ENCODE measurements at places on chromosomes 2 and 18.

GRCh38 chr2:179424571-179424970, 159.9 kb upstream of the SESTD1 start:
- DNase-seq, result no peak

GRCh38 chr2:63763391-63763941, 78.2 kb upstream of the UGP2 start:
- no peak for DNase-seq

DNA sequence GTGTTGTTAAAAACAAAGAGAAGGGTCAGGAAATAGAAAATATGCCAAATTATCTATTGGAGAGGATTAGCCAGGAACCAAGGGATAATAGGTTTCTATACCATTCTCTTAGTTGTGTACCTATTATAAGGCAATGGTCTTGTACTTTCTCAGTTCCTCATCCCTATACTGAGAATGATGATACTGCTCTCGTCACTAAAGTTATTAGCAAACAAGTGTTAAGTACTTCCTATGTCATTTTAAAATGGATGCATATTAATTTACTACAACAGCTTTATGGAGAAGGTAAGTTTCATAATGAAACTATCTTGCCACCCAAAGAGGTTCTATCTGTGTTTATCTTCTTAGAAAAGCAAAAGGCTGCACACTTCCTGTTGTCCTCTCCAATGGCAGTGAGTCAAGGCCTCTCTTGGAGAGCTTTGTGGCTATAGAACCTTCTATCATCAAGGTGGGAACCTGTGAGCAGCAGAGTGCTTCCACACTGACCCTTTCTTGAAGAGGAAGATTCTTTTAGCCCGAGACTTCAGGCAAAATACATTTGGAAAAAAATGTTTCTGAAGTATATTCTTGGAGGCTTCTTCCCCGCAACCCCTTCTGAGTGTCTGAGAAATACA, 460.7 kb upstream of the FANCL start:
- no peak for DNase-seq

DNA sequence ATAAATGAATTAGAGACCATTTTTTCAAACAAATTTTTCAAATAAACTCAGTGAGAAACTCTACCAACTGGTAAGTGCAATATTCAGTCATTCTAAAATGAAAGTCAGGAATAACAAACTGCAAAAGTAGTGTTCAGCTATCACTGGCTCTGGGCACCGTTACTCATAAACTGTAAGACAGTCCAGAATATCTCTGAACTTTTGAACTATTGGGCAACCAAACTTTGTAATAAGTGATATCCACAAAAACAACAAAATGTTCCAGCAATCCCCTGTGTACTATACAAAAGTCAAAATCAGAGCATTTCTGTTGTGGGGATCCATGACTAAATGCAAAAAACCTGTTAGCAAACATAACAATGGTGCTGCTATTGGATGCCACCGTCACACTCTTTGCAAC, 56.3 kb downstream of the SLC25A12 start:
- DNase-seq, result no peak

DNA sequence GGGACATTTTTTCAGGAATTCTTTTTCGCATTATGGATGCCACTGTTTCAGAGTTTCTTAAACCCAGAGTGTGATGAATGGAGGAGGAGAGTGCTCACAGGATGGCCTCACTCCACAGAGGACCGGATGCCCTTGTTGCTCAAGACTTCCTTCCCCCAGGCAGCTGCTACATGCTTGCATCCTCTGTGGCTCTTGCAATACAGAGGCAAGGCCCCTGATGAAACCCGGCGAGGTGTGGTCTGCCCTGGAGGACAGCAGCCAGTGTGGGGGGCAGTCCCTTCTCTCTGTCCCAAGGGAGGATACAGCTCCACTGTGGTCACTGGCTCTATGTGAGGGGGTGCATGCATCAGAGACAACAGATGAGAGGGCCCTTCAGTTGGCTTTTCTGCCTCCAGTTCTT, 109.6 kb downstream of the SH3RF3 start:
- DNase-seq, result no peak

GRCh38 chr18:49519101-49519971, 32.3 kb upstream of the C18orf32 start:
- DNase-seq, result no peak

DNA sequence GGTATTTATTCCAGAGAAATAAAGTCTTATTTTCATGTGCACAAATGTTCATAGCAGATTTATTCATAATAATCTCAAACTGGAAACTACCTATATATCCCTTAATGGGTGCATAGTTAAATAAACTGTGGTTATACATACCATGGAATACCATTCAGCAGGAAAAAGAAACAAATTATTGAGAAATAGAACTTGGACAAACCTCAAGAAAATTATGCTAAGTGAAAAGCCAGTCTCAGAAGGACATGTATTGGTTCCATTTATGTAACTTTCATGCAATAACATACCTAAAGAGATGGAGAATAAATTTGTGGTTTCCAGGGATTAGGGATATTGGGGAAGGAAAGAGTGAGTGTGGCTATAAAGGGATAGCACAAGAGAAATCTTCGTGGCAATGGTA, 452.6 kb downstream of the SETBP1 start:
- DNase-seq, result no peak

DNA sequence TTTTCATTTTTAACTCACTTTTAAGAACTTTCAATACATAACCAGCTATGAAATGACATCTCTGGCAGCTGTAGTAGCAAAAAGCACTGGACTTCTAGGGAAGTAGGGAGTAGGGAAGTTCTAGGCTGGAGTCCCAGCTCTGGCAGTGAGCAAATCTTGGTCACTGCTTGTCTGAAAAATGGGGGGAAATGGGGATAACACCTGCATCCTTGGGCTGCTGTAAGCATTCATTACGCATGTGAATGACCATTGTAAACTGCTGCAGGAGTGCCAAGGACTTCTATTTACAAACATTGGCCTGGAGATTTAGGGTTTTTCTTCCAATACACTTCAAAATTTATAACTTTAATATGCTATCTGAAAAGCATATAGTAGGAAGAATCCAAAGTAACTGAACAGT, 972 bp upstream of the MPP4 start:
- DNase-seq, result no peak

- no peak for DNase-seq
Measured at GRCh38 chr2:223979730-223980396, 22.6 kb downstream of the MRPL44 start.

GRCh38 chr2:232488097-232488711, 570 bp upstream of the ECEL1 start:
- DNase-seq, result no peak

DNA sequence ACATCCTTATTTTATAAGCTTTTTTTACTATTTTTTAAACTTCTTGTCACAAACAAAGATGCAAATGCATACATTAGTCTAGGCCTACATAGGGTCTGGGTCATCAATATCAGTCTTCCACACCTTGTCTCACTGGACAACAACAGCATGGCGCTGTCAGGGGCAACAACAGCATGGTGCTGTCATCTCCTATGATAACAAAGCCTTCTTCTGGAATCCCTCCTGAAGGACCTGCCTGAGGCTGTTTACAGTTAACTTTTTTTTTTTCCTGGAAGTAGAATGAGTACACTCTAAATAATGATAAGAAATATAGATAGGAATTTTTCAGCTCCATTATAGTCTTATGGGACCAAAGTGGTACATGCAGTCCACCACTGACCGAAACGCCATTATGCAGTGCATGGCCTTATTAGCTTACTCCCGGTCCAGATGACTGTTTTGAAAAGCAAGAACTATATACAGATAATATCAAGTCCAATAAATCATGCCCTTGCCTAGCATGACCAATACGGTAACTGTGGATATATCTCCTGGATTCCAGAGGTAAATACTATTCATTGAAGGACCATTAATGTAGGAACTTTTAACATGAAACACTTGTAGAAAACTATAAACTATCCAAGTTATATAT, 38.4 kb downstream of the TCF4 start:
- DNase-seq, result no peak

DNA sequence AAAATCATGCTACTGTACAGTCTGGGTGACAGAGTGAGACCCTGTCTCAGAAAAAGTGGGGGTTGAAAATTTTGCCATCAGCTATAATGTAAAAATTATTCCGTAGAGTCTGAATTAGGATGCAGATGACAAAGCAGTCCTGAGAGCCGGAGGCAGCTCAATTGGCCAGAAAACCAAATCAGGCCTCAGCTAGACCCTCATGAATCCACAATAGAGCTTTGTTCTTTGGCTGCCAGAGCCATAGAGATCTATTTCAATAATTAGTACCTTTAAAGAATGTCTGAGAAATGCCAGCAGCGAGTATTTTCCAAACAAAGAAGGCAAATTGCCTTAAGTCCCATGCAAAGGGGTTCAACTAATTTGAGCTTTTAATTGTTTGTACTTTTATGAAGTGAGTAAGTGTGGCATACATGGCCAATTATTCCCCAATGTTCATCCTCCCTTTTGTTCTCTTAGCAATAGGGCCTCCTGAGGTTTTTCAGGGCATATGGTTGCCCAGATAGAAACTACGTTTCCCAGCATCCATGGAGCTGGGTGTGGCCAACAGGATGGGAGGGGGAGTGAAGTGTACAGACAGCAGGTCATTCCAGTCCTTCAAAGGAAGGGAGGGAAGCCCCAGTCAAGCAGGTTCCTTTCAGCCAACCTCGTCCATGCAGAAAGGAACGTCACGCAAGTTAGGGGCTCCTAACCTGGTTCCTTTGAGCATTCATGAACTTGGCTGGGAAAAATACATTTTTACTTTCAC, 211.3 kb upstream of the APCDD1 start:
- no peak for DNase-seq

DNA sequence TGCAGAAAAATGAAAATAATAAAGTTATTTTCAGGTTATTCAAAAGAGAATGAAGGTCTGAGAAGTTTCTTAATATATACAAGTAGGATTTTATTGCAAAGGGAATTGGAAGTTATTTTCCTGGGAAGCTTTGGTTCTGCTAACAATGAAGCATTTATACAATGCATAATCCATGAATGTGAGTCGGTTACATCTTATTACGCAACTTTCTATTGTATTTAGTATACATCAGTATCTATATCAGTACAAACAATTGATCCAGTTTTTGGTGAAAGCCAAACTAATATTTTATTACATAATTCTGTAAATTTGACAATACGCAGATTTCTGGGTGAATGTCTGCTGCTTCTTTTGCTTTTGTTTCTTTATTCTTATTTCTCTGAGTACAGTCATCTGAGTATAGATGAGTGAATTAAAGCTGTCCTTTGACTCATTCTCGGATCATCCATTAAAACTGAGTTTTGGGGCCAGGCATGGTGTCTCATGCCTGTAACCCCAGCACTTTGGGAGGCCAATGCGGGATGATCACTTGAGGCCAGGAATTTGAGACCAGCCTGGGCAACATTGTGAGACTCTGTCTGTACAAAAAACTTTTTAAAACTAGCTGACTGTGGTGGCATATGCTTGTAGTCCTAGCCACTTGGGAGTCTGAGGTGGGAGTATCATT, 108.5 kb downstream of the SOCS6 start:
- no peak for DNase-seq

GRCh38 chr2:108942231-108942825, 46.7 kb downstream of the EDAR start:
- no peak for DNase-seq

DNA sequence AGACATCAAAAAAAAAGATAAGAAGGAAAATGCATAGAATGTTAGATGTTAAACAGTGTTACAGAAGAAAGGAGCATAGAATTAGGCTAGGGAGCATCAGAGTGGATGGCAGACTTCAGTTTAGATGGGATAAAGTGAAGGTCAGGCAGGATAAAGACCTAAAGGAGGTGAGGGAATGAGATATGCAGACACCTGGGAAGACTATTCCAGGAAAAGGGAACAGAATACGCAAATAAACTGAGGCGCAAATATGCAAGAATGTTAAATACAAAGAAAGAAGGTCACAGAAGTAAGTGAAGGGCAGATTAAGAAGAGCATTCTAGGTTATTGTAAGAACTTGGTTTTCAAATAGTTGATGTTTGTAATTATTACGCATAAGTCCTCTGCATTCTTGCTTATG, 116.3 kb upstream of the REG3A start:
- no peak for DNase-seq

- no peak for DNase-seq
Measured at GRCh38 chr18:75433098-75433497, 5.6 kb upstream of the SMIM21 start.

DNA sequence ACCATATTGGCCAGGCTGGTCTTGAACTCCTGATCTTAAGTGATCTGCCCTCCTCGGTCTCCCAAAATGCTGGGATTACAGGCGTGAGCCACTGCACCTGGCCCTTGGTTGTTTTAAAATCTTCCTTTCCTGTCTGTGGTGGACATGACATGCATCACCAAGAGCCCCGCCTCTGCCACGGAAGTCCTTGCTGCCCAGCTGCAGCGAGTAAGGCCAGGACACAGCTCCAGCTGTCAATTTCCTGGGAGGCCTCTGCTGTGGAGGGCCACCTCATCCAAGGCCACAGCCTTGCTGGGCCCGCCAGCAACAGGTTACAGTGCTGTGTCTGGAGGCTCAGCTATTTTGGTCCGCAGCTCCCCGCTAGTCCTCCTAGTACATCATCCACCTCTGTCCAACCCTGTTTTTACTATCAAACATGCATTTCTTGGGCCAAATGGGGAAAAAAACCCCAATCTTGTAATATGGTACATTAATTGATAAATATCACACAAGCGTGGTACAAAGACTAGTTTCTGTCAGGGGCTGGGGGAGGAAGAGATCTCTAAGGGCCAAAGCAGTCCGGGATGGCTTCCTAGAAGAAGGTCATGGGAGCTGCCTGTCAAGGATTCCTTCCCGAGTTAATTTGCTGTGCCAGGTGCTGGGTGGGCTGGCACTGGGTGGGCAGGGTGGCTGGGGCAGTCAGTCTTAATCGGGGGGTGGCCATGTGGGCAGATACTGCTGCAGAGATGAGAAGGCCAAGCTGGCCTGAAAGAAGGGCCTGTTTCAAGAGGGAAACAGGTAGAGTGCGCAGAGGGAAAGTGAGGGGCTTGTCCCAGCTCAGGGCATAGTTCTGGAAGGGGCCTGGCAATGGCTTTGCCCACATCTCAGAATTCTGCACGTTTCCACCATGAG, 100.5 kb downstream of the INHBB start:
- no peak for DNase-seq

- DNase-seq, result no peak
Measured at GRCh38 chr2:68279691-68280090, 27.4 kb upstream of the PPP3R1 start.

GRCh38 chr18:28514699-28515098, 337.8 kb upstream of the CDH2 start:
- no peak for DNase-seq

DNA sequence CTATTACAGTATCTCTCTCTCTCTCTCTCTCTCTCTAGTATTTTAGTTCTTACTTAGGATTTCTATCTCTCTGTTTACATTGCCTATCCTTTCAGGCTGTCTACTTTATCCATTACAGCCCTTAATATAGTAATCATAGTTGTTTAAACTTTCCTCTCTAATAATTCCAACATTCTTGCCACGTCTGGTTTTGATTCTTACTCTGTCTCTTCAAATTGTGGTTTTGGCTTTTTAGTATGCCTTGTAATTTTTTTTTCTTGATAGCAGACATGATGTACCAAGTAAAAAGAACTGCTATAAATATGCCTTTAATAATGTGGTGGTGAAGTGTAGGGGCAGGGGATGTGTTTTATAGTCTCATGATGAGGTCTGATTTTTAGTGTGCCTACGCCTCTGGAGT, 1809.5 kb upstream of the CELF4 start:
- no peak for DNase-seq

GRCh38 chr2:133346654-133347053, 221.6 kb downstream of the NCKAP5 start:
- no peak for DNase-seq

- no peak for DNase-seq
Measured at GRCh38 chr18:48866028-48866733, 84.6 kb downstream of the SMAD7 start.
